ENCODE measurements at places on chromosomes 11 and 22.

GRCh38 chr11:43933608-43934551, 8.6 kb upstream of the C11orf96 start:
- DNase-seq = no peak

DNA sequence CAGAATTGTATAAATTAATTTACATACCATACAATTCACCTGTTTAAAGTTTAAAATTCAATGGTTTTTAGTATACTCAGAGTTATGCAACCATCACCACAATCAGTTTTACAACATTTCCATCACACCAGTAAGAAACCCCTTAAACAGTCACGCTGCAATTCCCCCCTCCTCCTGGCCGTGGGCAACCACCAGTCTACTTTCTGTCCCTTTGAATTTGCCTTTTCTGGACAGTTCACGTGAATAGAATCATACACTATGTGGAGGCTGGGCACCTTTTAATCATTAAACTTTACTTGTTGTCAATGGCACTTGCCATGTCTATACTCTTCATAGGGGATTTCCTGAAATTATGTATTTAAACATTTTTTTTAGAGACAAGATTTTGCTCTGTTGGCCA, 20.1 kb upstream of the SWAP70 start:
- no peak for DNase-seq

- no peak for DNase-seq
These were observed 3.9 kb upstream of the SLC22A8 start for GRCh38 chr11:63019506-63019905.

- DNase-seq = no peak
These were observed 14.2 kb downstream of the RANGAP1 start for GRCh38 chr22:41271787-41272186.

DNA sequence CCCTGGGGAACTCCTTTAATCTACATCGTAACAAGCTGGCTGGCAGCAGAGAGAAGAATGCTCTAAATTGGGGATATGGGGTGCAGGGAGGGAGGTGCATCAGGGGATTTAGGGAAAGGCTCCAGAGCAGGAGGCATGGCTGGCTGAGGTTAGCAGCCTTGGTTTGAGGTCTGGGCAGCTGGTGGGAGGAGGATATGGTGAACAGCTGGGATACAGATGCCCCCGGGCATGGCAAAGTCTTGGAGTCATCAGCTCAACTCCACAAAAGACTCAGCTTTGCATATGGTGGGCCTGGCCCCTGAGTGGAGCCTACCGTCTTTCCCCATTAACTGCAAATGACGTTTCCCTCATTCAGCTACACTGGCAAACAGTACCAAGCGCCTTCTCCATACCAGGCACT, 5.4 kb downstream of the FAM83F start:
- no peak for DNase-seq

- DNase-seq = no peak
These were observed 21.6 kb downstream of the ASCL2 start for GRCh38 chr11:2248762-2249161.

GRCh38 chr11:78958444-78958843, 383.8 kb upstream of the NARS2 start:
- DNase-seq = no peak

- DNase-seq = no peak
These were observed 16.8 kb upstream of the NUP160 start for GRCh38 chr11:47864901-47865300.

GRCh38 chr11:126547691-126548090, 192.2 kb downstream of the ST3GAL4 start:
- no peak for DNase-seq

- no peak for DNase-seq
These were observed 60.2 kb upstream of the WNT11 start for GRCh38 chr11:76266286-76267100.

- no peak for DNase-seq
These were observed 2.4 kb downstream of the FADS1 start for GRCh38 chr11:61814247-61814957.

DNA sequence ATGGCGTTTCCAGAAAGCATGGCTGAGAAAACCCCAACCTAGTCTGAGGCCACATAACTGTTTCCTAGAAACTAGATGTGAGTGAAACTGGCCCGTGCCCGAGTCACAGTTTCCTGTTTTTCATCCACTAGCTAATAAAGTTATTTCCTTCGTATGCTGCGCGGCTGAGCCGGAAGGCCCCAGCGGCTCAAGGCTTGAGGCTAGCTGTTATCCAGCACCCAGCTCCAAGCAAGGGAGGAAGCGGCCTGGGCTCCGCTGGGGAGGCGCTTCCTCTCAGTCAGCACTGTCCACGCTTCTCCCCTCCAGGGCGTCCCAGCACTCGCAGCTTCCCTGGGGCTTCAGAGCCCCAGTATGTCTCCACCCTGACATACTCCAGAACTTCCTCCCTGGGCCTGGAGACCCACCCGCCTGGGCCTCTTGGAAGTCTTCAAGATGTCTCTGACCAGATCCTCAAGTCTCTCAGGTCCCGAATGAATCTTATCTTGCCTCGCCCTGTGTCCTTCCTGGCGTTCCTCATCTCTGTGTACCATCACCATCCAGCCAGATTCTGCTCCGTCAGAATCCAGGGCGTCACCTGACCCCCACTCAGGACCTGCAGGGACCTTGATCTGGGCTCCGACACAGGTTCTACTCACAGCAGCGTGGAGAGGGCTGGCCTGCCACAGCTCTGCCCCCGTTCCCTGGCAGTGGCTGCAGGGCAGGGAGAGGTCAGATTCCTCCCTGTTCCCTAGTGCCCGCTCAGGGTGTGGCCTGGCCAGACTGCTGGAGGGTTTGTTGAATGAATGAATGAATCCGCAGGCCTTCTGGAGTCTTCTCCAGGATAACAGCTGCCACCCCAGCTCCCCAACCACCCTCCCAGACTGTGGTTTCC, 81.9 kb downstream of the LRRC32 start:
- DNase-seq = peak; percentile 81

- DNase-seq = no peak
These were observed 1292.6 kb downstream of the LRRC4C start for GRCh38 chr11:40166892-40167291.

- DNase-seq = no peak
These were observed 942.5 kb downstream of the OPCML start for GRCh38 chr11:132589791-132590190.
